ENCODE measurements at places on chromosomes 3 and 15. TPM values are rescaled to one million over a fixed set of nuclear protein-coding genes. Genes with fewer than 3 reads are reported as not detected.
A peak's percentile ranks its signal among the peaks of the same experiment; 100 is the strongest.

Gene NPAP1
- 0.19 TPM for total RNA-seq

DNA sequence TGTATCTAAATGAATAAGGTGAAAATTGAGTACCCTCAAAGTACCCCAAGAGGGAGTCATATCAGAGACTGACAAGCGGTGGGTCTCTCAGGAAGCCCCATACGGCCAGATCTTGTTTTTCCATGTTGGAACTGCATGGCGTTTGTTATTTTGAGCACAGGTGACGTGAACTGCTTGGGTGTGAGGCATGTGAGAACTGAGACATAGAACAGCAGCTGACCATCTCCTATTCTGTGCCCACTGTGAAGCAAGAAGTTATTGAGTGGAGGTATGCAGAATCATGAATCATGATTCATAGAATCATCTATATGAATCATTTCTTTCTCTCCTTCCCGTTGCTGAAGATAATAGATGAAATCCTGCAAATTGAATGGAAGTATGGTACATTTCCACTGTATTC, 4.6 kb downstream of the VPS8 start:
- H3K36me3 ChIP-seq = no peaks in the 10 kb centered on the region
- no peak overlapping the region for H3K4me3 ChIP-seq
- no peaks in the 10 kb centered on the region for H3K27me3 ChIP-seq
- H3K27ac ChIP-seq = no peak overlapping the region

GRCh38 chr15:48176112-48176511, 2.0 kb downstream of the MYEF2 start:
- H3K4me3 ChIP-seq = no peak overlapping the region
- no peaks in the 10 kb centered on the region for H3K4me1 ChIP-seq
- DNase-seq = no peak
- H3K27ac ChIP-seq = no peak overlapping the region
- no peaks in the 10 kb centered on the region for H3K36me3 ChIP-seq

- DNase-seq = peak; percentile 39
- no peaks in the 10 kb centered on the region for H3K27me3 ChIP-seq
- no peak overlapping the region for H3K4me3 ChIP-seq
These were observed 75.6 kb downstream of the FAM174B start for GRCh38 chr15:92579931-92580470.

- no peak overlapping the region for H3K4me3 ChIP-seq
These were observed 6.2 kb downstream of the P2RY1 start for GRCh38 chr3:152841131-152841530.

Gene PEX11A
- 7.7 TPM for total RNA-seq

- H3K4me1 ChIP-seq = peaks cover 3% of the 10 kb centered on the region
- peaks cover 2% of the 10 kb centered on the region for H3K27me3 ChIP-seq
- H3K4me3 ChIP-seq = no peak overlapping the region
- H3K27ac ChIP-seq = no peak overlapping the region
- H3K36me3 ChIP-seq = no peaks in the 10 kb centered on the region
- DNase-seq = no peak
These were observed 68.1 kb upstream of the SH3GL3 start for GRCh38 chr15:83378921-83379578.

DNA sequence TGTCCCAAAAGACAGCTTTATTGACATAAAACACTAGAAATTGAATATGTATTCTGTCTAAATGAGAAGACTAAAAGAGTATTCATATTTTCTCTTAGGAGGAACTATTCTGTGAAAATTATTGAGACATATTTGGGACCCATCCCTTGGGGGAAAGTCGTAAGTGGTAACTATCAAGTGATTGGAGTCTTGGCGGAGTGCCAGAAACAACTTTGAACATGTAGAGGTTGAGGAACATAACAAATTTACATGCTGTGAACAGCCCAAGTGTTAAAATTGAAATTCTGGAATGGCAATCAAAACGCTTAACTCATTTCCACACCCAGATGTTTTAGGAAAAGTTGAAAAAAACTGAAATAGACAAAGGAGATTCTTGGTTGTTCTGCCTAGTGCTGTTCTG, 1034.6 kb downstream of the NSUN3 start:
- DNase-seq = peak; percentile 1
- H3K4me1 ChIP-seq = no peaks in the 10 kb centered on the region
- no peaks in the 10 kb centered on the region for H3K27me3 ChIP-seq
- H3K4me3 ChIP-seq = no peak overlapping the region

Gene ZMYND10
- 14.2 TPM for total RNA-seq

Gene OGG1
- total RNA-seq = 31.1 TPM

Gene PCLAF
- 1.5 TPM for total RNA-seq

- H3K36me3 ChIP-seq = peaks cover 4% of the 10 kb centered on the region
- H3K4me1 ChIP-seq = peaks cover 54% of the 10 kb centered on the region
- H3K4me3 ChIP-seq = no peak overlapping the region
These were observed 16.6 kb downstream of the SEMA3F start for GRCh38 chr3:50171540-50172301.

DNA sequence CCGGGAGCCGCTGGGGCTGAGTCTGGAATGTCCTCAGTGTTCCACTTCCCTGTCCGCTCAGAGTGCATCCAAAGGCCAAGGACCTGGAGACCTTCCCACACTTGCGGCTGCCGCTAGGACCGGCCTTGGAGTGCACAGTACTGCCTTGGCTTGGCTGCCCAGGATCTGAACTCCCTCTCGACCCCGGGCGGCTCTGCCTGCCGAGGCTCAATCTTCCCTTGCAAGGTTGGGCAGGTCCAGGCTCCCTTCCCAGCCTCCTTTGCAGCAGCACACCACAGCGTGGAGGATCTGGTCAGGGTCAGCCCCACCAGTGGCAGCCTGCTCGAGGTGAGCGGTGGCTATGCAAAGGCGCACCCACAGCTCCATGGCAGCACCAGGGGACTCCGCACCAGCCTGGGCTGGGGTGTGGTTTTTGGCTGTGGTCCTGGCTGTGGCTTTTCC, 69.2 kb downstream of the PLXNA1 start:
- H3K27me3 ChIP-seq = no peaks in the 10 kb centered on the region
- no peaks in the 10 kb centered on the region for H3K4me1 ChIP-seq
- no peak for DNase-seq

DNA sequence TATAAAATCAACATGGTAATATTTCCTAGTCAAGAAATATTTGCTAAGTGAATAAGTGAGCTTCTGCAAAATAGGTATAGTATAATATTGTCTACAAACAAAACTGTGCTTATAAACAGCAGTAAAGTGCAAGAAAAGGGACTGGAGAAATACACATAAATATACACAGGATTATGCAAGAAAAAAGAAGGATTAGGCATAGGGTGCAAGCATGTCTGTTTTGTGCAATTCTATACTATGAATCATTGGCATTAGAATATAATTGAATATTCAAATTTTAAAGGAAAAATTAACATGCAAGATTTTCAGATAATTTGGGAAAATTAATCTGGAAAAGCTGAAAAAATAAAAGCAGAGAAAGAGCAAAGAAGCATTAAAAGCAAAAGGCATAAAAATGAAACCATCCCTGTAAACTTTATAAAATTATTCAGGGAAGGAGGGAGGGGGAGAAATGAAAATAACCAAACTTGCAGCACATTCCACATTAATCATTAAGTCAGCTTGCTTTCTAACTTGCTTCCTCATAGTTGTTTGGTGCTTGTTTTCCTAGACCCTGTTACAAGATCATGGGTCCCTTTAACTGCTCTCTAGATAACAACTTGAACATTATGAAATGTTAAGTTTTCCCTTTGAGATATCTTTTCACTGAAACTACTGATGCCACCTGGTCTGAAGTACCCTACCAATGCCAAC, 147.4 kb upstream of the STAC start:
- no peaks in the 10 kb centered on the region for H3K27me3 ChIP-seq
- no peaks in the 10 kb centered on the region for H3K36me3 ChIP-seq
- no peaks in the 10 kb centered on the region for H3K4me1 ChIP-seq
- no peak overlapping the region for H3K4me3 ChIP-seq
- no peak for DNase-seq

GRCh38 chr3:125150525-125151441, 61.8 kb downstream of the SLC12A8 start:
- H3K27ac ChIP-seq = no peak overlapping the region
- H3K4me3 ChIP-seq = no peak overlapping the region
- no peaks in the 10 kb centered on the region for H3K36me3 ChIP-seq
- no peaks in the 10 kb centered on the region for H3K4me1 ChIP-seq

Gene DAZL
- total RNA-seq = not detected

Gene FMN1
- total RNA-seq = 44.8 TPM

Gene EFHB
- 2.1 TPM for total RNA-seq

GRCh38 chr3:128683957-128684356, 33.3 kb upstream of the RPN1 start:
- no peaks in the 10 kb centered on the region for H3K27me3 ChIP-seq
- no peak overlapping the region for H3K4me3 ChIP-seq
- no peaks in the 10 kb centered on the region for H3K36me3 ChIP-seq
- H3K27ac ChIP-seq = no peak overlapping the region
- H3K4me1 ChIP-seq = no peaks in the 10 kb centered on the region

Gene ST6GAL1
- total RNA-seq = 236 TPM

- H3K4me3 ChIP-seq = no peak overlapping the region
- DNase-seq = no peak
- H3K27me3 ChIP-seq = no peaks in the 10 kb centered on the region
- H3K27ac ChIP-seq = no peak overlapping the region
- peaks cover 17% of the 10 kb centered on the region for H3K36me3 ChIP-seq
These were observed 15.2 kb downstream of the GNAI2 start for GRCh38 chr3:50251220-50251619.

GRCh38 chr3:49028298-49028672, 913 bp downstream of the IMPDH2 start:
- H3K36me3 ChIP-seq = peaks cover 67% of the 10 kb centered on the region
- H3K27ac ChIP-seq = peak overlapping the region; percentile 97
- peak overlapping the region; percentile 65 for H3K4me3 ChIP-seq
- no peaks in the 10 kb centered on the region for H3K27me3 ChIP-seq
- H3K4me1 ChIP-seq = peaks cover 9% of the 10 kb centered on the region

DNA sequence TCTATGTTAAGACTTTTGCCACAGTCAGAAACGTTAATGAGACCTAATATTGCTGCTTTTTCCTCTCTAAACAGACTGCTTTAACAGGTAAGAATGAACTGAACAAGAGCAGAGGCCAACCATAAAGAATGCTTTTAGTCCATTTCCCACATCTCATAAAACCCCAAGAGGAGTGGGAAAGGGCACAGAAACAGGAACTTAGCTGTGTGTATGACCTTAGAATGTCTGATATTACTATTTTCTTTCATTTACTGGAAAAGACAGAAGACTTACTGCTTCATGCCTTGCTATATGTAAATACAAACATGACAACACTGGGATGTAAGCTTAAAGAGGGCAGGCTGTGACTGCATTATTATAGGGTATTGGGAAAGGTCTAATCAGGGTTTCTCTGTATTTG, 115.0 kb downstream of the ISL2 start:
- no peak overlapping the region for H3K4me3 ChIP-seq
- H3K27ac ChIP-seq = no peak overlapping the region
- H3K27me3 ChIP-seq = no peaks in the 10 kb centered on the region

Gene COL6A6
- total RNA-seq = 0.25 TPM

GRCh38 chr3:194150252-194150934, 14.4 kb downstream of the HES1 start:
- no peaks in the 10 kb centered on the region for H3K36me3 ChIP-seq
- H3K4me3 ChIP-seq = no peak overlapping the region
- H3K27me3 ChIP-seq = no peaks in the 10 kb centered on the region
- no peak overlapping the region for H3K27ac ChIP-seq
- peaks cover 7% of the 10 kb centered on the region for H3K4me1 ChIP-seq
- no peak for DNase-seq

Gene SMAD6
- 23.0 TPM for total RNA-seq

- no peak overlapping the region for H3K4me3 ChIP-seq
- peaks cover 6% of the 10 kb centered on the region for H3K36me3 ChIP-seq
- H3K4me1 ChIP-seq = peaks cover 14% of the 10 kb centered on the region
- no peaks in the 10 kb centered on the region for H3K27me3 ChIP-seq
- no peak overlapping the region for H3K27ac ChIP-seq
- DNase-seq = no peak
These were observed 47.7 kb upstream of the PLXND1 start for GRCh38 chr3:129654131-129654530.

- no peak overlapping the region for H3K27ac ChIP-seq
- DNase-seq = no peak
- no peaks in the 10 kb centered on the region for H3K27me3 ChIP-seq
- H3K4me1 ChIP-seq = no peaks in the 10 kb centered on the region
These were observed 72.1 kb downstream of the FOXP1 start for GRCh38 chr3:71511446-71511845.

Gene GOLGA6L4
- 5.6 TPM for total RNA-seq

GRCh38 chr3:43534675-43535074, 87.1 kb downstream of the ANO10 start:
- DNase-seq = no peak
- H3K36me3 ChIP-seq = no peaks in the 10 kb centered on the region
- H3K4me1 ChIP-seq = no peaks in the 10 kb centered on the region
- no peak overlapping the region for H3K27ac ChIP-seq
- H3K4me3 ChIP-seq = peak overlapping the region; percentile 27

Gene PDZRN3
- total RNA-seq = 13.2 TPM

Gene CMTM7
- 38.2 TPM for total RNA-seq

DNA sequence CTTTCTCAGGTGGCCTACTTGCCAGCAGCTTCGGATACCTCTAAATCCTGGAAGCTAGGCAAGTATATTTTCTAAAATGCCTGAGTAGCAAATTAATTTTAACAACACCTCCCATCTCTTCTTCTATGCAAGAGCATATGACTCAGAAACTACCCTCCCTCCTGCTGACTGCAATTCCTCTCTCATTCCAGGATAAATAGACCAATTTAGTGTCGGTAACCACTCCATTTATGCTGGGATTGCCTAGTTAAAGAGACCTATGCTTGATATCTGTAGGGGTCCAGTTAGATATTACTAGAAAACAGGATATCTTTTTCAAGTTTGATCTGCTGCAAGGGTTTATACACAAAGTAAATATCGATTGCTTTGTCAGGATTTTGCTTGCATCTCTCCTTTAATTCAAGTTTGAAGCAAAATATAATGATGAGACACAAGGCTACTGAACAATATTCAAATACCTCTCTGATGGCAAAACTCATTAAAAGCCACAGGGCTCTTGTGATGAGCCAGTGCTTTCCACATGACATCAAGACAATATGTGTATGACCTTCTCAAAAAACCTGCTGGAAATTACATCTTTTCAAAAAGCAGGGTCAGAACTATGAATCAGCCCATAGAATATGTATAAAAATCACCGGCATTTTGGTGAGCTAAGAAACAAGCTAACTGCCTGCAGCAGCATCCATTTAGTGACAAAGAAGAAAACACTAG, 491.6 kb upstream of the NECTIN3 start:
- H3K27ac ChIP-seq = no peak overlapping the region
- no peak overlapping the region for H3K4me3 ChIP-seq
- H3K27me3 ChIP-seq = no peaks in the 10 kb centered on the region
- no peaks in the 10 kb centered on the region for H3K36me3 ChIP-seq
- no peak for DNase-seq
